H9 (cell line): ENCODE measurements at places on chromosomes 12 and 14.

- no peak for DNase-seq
Measured at GRCh38 chr12:31773867-31774266, 45.0 kb upstream of the AMN1 start.

GRCh38 chr12:132186857-132187620, 42.8 kb downstream of the NOC4L start:
- no peak for DNase-seq

DNA sequence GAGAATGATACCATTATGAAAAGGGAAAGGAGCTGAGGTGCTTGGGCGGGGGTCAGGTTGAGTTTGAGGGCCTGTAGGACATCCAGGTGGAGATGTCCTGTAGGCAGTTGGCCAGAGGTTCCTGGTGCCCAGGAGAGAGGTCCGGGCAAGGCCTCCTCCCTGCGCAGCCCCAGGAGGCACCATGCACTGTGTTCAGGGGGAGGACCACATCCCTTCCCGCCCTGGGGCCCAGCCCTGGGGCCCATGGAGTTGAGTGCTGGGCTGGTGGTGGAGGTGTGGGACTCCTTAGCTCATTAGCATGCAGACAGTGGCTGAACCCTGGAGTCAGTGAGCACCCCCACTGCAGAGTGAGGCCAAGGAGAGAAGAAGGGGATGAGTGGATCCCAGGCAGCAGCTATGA, 5.7 kb upstream of the FAIM2 start:
- DNase-seq, result no peak

- no peak for DNase-seq
Measured at GRCh38 chr12:48695859-48696258, 13.8 kb upstream of the KANSL2 start.

DNA sequence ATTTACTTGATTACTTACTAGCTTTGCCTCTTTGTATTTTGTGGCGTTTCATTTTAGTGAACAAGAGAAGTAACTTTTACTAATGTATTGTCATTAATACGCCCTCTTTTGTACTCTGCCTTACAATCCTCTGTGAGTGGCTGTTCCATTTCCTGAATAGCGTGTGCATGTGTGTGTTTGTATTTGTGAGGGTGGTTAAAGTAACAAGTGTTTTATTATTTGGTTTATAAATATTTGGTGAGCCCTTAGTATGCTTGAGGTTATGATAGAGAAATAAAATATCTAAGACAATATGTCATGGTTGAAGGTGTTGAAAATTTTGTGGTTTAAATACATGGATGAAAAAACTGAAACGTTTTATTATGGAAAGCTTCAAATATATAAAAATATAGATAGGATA, 71.7 kb upstream of the REP15 start:
- DNase-seq, result no peak

- no peak for DNase-seq
Measured at GRCh38 chr14:103341250-103342129, 7.5 kb downstream of the EIF5 start.

GRCh38 chr12:94806617-94807016, 156.3 kb upstream of the TMCC3 start:
- DNase-seq, result no peak

- DNase-seq, result no peak
Measured at GRCh38 chr14:91817566-91818325, 49.6 kb downstream of the TC2N start.

- DNase-seq, result no peak
Measured at GRCh38 chr12:96786791-96787190, 120.3 kb upstream of the NEDD1 start.

GRCh38 chr14:74204491-74204890, 34.8 kb upstream of the VSX2 start:
- DNase-seq, result no peak

DNA sequence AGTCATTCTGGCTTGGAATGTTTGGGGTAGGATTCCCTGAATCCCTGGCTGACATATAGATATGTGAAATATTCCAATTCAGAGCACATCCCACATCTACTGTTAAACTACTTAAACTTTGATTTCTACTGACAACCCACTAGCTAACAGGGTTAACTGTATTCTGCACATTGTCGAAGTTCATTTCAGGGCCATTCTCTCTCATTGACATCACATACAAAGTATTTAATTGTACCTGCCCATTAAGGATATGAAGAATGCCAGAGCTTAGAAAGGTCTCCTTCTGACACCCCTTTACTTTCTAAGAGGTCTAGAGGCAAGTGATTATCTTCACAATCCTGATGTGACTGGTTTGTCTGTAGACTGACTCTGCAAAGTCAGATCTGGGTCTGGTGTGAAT, 2.8 kb upstream of the DCN start:
- DNase-seq, result no peak

DNA sequence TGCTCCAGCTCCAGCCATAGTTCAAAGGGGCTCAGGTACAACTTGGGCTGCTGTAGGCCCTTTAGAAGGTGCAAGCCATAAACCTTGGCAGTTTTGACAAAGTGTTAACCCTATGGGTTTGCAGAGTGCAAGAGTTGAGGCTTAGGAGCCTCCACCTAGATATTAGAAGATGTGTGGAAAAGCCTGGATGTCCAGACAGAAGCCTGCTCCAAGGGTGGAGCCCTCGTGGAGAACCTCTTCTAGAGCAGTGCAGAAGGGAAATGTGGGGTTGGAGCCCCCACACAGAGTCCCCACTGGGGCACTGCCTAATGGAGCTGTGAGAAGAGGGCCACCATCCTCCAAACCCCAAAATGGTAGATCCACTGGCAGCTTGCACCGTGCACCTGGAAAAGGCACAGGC, 45.1 kb downstream of the RPS29 start:
- DNase-seq, result no peak

DNA sequence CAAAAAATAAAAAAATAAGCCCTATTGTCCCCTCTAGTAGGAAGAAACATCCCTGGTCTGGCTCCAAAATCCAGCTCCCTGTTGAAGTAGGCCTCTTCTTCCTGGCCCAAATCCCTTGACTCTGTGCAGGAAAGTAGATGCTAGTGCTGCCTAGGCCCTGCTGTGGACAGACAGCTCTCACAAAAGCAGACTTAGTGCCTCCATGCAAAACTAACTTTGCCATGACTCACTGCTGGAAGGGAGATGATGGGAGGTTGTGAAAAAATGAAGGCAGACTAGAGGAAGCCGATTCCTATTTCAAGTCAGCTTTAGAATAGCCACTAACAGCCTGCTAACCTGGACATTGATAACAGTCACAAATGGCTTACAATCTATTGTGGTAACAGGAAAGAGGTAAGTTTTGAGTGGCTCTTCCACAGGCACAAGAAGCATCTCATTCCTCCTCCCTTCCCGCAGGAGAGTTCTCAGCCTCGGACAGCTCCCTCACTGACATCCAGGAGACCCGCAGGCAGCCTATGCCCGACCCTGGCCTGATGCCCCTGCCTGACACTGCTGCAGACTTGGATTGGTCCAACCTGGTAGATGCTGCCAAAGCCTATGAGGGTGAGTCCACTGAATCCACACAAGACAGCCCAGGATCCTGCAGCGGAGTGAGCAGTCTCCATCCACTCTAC, 198.9 kb upstream of the RGS6 start:
- DNase-seq, result no peak

DNA sequence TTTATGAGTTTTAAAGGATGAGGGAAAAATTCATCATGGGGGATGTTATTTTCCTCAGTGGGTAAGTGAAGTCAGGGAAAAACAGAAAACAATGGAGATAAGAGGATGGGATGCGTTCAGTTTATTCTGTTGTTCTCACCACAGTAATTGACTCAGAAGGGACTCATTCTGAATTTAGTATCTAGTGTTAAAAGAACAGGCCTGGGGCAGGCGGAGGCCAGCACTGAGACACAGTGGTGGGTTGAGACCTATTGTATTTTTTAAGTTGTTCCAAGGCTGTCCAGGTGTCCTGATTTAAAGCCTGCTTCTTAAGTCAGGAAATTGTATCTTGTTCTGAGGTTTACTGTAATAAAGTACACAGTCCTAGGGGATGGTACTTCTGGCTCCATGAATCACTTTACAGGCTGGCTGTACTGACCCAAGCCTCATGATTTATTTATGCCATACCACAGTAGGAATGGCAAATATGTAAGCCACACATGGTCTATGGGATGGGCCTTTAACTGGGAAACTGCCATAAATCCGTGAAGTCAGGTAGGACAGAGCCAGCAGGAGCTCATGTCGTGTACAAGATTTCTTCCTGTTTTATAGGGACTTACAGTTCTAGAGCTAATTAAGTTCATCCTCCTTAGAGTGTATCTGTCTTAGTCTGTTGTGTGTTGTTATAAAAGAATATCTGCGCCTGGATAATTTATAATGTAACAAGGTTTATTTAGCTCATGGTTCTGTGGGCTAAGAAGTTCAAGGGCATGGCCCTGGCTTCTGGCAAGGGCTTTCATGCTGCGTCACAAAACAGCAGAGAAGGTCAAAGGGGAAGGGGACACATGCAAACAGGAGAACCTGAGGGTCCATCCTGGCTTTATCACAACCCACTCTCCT, 244.1 kb downstream of the FBXL14 start:
- no peak for DNase-seq

DNA sequence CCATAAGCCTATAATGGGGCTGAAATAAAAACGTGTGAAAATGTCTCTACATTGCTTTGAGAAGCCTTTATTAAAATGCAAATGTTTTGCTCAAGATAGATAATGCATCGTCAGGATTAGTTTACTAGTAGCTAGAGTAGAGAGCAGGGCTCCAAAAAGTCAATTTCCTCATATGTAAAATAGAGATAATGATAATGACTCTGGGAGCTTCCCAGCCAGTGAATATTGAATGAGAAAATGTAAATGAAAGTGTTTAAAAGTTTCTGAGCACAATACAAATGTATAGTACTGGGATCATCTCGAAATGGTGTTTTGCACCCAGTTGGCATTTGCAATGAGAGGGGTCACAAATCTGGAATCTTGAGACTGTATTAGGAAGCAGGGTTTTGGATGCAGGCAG, 135.3 kb downstream of the OTOGL start:
- no peak for DNase-seq

DNA sequence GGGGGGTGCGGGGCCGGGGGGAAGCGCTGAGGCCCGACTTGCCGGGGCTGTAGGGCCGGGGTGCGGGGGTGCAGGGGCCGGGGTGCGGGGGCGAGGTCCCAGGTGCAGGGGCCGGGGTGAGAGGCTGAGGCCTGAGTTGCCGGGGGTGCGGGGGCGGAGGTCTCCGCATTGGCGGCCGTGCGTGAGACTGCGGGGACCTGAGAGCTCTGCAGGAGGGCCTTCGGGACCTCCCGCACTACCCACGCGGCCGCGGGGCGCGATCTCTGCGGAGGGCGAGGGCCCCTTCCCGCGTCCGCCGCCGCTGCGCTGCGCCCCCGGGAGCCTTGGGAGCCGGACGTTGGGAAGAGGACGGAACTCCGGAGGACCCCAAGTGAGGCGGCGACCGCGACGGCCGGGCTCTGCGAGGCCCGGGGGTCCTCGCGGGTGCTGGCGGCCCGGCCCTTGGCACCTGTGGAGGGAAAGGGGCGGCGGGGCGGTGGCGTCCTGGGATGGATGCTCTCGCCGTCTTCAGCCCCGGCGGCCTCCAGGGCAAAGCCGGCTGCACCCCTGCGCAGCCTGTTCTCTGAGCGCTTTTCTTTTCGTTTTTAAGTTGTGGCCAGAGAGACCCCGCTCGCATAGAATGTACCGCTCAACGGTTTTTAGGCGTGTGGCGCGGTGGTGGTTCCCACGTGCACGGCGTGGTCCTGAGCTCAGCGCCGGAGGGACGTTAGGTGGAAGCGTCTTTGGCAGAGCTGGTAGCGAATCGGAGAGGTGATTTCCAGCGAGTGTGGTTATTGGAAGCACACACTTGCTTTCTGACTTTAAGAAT, 1.3 kb downstream of the PIWIL1 start:
- no peak for DNase-seq

DNA sequence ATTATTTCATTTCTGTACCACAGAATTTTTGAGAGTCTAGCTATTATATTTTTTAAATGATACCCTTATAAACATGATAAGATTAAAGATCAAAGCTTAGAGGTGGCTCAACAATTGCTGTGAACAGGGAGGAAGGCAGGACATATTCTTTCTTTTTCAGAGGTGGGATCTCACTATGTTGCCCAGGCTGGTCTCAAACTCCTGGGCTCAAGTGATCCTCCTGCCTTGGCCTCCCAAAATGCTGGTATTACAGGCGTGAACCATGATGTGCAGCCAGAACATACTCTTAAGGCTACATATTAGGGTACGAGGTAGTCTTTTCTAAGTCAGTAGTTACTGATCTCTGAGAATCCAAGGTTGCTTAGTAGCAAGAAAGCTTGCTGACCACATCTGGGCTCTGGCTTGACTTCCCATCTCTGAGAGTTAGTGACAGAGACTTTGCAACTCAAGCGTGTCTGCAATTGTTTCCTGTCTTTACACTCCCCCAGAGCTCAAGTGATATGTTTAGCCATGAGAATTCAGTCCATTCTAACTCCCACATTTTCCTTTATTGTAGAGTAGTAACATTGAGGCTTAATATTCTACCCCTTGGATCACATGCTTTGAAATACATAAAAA, 8.6 kb downstream of the RAB5B start:
- DNase-seq, result no peak

DNA sequence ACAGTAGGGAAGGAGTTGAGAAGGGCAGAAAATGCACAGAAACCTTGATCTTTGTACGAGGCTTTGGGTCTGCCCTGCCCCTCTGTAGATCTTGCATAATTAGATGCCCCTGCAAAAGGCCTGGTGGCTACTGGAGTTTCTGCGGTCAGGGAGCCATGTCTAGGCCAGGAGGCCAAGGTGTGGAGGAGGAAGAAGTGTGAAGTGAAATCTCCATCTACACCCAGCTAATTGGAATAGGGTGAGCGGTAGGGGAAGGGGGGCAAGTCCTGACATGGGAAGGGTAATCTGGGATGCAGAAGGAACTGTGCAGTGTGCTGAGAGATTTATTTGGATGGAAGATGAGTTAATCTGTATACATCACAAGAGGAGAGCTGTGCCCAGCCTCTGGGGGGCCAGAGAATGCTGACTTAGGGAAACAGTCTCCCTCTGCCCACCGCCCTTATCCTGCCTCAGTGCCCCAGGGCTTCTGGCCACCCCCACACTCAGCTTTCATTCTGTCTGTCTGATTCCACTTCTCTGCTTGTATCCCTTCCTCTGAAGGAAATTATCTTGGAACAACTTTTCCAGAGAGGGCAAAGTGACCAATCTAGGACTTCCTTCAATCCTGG, 5.4 kb downstream of the CYP27B1 start:
- no peak for DNase-seq

GRCh38 chr14:68694516-68695235, 98.2 kb downstream of the ZFP36L1 start:
- DNase-seq, result no peak

- DNase-seq, result no peak
Measured at GRCh38 chr12:91677556-91677955, 468.1 kb downstream of the BTG1 start.

- DNase-seq, result no peak
Measured at GRCh38 chr12:101200145-101200544, 9.9 kb downstream of the SLC5A8 start.

DNA sequence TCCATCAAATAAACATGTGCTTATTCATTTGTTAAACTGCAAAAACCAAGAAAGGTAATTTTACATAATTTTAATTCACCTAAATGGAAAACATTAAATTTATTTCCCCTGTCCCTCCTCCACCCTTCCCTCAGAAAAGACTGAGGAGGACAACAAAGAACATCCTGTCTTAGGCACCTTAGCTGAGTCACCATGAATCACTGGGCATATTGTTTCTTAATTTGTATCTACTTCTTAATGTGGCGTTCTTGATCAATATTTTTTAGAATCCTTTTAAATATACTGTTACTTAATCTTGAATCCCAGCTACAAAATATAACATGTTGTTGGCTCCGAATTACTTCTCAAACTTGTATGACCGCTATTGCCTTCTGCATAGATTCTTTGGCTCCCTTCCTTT, 23.5 kb downstream of the SIX6 start:
- DNase-seq, result no peak

- DNase-seq, result no peak
Measured at GRCh38 chr14:24072436-24072835, 1.1 kb downstream of the CPNE6 start.

- no peak for DNase-seq
Measured at GRCh38 chr12:3216097-3216496, 138.9 kb downstream of the TSPAN9 start.
